ENCODE measurements at places on chromosomes 16 and 17. TPM values are rescaled to one million over a fixed set of nuclear protein-coding genes. Genes with fewer than 3 reads are reported as not detected.

Gene MYH13
- total RNA-seq: not detected

Gene TIMP2
- 193 TPM for total RNA-seq

Gene TPSD1
- not detected for total RNA-seq

Gene MMP25
- total RNA-seq: not detected

Gene KRT40
- not detected for total RNA-seq

Gene KRTAP4-6
- total RNA-seq: not detected

Gene TBC1D26
- total RNA-seq: 0.11 TPM

Gene DPEP1
- total RNA-seq: not detected

Gene SRL
- 0.32 TPM for total RNA-seq

Gene TRPV3
- total RNA-seq: 0.91 TPM

Gene MRM1
- 2.7 TPM for total RNA-seq

Gene TBC1D3H
- 0.11 TPM for total RNA-seq

Gene SPNS3
- total RNA-seq: not detected

Gene ARL6IP1
- 261 TPM for total RNA-seq

Gene DNAH17
- total RNA-seq: not detected

Gene CCL7
- 3.9 TPM for total RNA-seq

Gene TMEM219
- total RNA-seq: 77.0 TPM

Gene MT1X
- 175 TPM for total RNA-seq

Gene PGP
- 5.7 TPM for total RNA-seq

Gene SLC35G6
- total RNA-seq: not detected

Gene EXOC3L1
- not detected for total RNA-seq

Gene PYDC1
- not detected for total RNA-seq

Gene WFIKKN1
- 0.13 TPM for total RNA-seq

Gene MYH11
- total RNA-seq: 0.11 TPM

Gene KRT25
- not detected for total RNA-seq

Gene CIBAR2
- total RNA-seq: not detected

Gene P3H4
- 41.6 TPM for total RNA-seq

Gene KRT13
- total RNA-seq: not detected

Gene BTBD17
- total RNA-seq: not detected

Gene TMC7
- 2.5 TPM for total RNA-seq

Gene GPR142
- not detected for total RNA-seq
